ENCODE measurements at places on chromosomes 5 and 9.

DNA sequence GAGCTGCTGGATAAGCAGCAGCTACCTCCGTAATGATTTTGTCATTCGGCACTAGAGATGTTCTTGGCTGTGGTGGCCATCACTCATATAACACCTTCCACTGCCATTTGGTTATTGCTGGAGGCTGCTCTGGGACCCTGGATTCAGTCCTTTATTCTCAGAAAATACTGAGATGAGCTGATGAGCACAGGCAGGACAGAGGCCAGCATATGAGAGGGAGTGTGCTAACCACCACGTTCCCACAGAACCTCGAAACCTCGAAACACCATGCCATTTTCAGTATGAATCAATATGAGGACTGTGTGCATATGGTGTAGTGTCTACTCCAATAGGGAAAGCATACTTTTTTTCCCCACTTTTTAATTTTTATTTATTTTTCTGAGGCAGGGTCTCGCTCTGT lies 56.6 kb downstream of the ADAM19 start:
- DNase-seq, result no peak
- no peaks in the 10 kb centered on the region for H3K36me3 ChIP-seq
- no peak overlapping the region for H3K4me3 ChIP-seq
- no peak overlapping the region for H3K27ac ChIP-seq
- peaks cover 5% of the 10 kb centered on the region for H3K4me1 ChIP-seq

GRCh38 chr5:150263801-150264621 lies 25.6 kb downstream of the CAMK2A start:
- H3K27me3 ChIP-seq, result no peaks in the 10 kb centered on the region
- peaks cover 21% of the 10 kb centered on the region for H3K4me1 ChIP-seq
- H3K4me3 ChIP-seq, result no peak overlapping the region
- no peak overlapping the region for H3K27ac ChIP-seq
- DNase-seq, result no peak
- H3K36me3 ChIP-seq, result no peaks in the 10 kb centered on the region

DNA sequence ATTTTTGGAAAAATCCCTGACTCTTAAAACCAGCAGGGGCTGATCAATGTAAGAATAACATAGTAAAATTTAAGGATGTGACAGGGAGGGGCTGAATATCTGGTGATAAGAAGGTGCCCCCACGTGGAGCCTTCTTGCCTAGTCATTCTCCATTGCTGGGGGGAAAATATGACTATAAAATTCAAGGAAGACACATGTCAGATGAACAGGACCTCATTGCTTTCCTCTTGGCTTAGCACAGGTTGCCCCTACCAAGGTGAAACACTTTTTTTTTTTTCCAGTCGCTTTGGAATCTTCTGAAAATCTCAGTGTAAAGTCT lies 310.9 kb downstream of the EFNA5 start:
- H3K36me3 ChIP-seq, result no peaks in the 10 kb centered on the region
- no peak overlapping the region for H3K27ac ChIP-seq
- H3K4me3 ChIP-seq, result no peak overlapping the region
- no peaks in the 10 kb centered on the region for H3K27me3 ChIP-seq
- no peaks in the 10 kb centered on the region for H3K4me1 ChIP-seq

DNA sequence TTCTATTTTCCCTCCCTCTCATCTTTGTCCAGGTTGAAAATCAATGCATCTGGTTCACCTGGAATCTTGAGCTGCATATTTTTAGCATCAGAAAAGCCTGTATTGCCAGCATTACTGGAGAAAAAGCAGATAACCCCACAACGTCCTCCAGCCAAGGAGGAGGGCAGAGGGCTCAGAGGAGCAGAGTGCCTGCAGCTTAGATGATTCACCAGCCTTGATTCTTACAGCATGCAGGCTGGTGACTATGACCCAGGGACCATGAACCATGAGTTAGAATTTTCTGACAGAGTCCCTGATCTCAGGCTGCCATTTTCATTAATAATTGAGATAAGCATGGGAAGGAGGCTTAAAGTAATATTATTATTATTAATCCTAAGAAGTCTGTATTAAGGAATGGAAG lies 278.2 kb downstream of the BRINP1 start:
- H3K4me1 ChIP-seq, result no peaks in the 10 kb centered on the region
- no peak for DNase-seq

DNA sequence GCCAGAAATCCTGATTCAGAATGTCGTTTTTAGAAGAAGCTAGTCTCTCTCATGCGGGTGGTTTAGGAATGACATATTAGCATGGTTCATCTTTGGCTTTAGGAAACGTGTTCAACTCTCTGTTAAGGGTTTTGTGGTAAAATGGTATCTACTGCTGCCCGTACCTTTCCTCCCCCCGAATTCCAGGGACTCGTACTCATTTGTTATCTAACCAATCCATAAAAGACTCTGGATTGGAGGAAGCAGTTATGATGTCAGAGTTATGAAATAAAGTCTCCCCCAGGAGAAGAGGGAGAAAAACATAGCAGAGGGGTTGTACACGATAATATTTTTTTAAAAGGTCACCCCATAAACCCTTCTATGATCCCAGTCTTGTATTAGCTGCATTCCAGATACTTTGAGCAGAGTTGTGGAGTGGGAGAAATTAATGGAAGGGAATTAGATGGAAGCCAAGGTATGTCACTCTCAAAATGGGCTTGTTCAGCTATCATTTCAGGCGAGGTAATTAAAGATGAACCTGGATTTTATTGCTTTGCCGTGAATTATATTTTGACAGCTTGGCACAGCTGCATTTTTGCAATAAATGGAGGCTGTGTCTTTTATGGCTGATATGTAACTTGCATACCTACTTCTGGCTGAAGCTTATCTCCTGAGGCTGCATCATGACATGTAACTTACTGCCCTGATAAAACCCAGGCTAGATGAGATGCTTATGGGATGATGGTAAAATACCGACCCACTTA lies 31.3 kb downstream of the RAI14 start:
- H3K27ac ChIP-seq, result no peak overlapping the region
- H3K36me3 ChIP-seq, result no peaks in the 10 kb centered on the region
- H3K27me3 ChIP-seq, result no peaks in the 10 kb centered on the region
- no peak overlapping the region for H3K4me3 ChIP-seq
- no peak for DNase-seq

- peak overlapping the region; percentile 76 for H3K27ac ChIP-seq
- no peaks in the 10 kb centered on the region for H3K27me3 ChIP-seq
- H3K4me3 ChIP-seq, result peak overlapping the region; percentile 85
- no peaks in the 10 kb centered on the region for H3K36me3 ChIP-seq
- H3K4me1 ChIP-seq, result peaks cover 2% of the 10 kb centered on the region
These were observed 1.5 kb upstream of the ANKHD1 start for GRCh38 chr5:140399979-140400729.

DNA sequence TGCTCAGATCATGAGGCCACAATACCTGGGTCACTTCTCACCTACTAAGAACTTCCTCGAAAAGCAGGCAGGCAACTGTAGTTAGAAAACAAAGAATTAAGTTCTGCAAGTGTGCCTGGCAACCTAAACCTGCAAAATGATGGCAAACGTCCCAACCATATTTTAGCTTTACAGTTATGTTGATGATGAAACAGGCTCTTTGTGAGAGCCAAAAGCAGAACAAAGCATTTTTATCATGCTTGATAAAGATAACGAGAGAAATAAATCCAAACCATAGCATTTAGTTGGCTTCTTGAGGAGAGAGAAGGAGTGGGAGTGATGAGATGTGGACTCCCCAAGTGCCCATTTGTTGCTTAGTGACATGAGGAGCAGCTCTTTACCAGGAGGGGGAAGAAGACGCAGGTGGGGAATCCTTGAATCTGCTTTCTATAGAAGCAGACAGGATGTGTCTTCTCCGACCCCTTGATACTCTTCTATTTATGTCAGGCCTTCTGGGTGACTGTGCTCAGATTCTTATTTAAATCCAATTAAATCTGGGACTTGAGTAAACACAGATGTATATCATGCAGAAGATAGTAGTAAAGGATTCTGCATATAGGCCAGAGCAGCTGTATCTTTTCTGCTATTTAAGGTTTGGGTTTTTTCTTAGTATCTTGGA lies 221.2 kb downstream of the TMEM167A start:
- H3K36me3 ChIP-seq, result no peaks in the 10 kb centered on the region
- no peaks in the 10 kb centered on the region for H3K27me3 ChIP-seq
- H3K4me3 ChIP-seq, result no peak overlapping the region

GRCh38 chr5:123124126-123124858 lies 35.3 kb downstream of the PRDM6 start:
- no peak overlapping the region for H3K27ac ChIP-seq
- no peaks in the 10 kb centered on the region for H3K27me3 ChIP-seq
- no peaks in the 10 kb centered on the region for H3K36me3 ChIP-seq
- H3K4me3 ChIP-seq, result no peak overlapping the region

- peaks cover 12% of the 10 kb centered on the region for H3K4me1 ChIP-seq
- H3K27me3 ChIP-seq, result no peaks in the 10 kb centered on the region
- H3K27ac ChIP-seq, result no peak overlapping the region
- no peaks in the 10 kb centered on the region for H3K36me3 ChIP-seq
- DNase-seq, result no peak
These were observed 5.0 kb upstream of the PTPDC1 start for GRCh38 chr9:94079236-94079635.

DNA sequence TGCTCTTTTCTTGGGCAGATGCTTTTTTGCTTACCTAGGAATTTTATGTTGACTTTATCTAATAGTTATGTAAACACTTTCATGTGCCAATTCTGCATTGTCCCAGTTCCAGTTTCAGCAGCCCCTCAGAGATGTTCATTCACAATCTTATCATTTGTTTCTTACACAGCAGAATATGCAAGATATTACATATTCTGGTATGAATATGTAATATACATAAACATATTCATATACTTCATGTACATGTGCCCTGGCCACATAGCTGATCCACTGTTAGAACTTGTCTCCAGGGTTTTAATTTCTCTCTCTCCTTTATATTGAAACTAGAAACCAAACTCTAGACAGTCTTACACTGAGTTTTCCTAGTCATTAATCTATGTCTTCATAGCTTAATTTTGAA lies 90.2 kb upstream of the PARP8 start:
- H3K4me1 ChIP-seq, result peaks cover 2% of the 10 kb centered on the region
- no peak overlapping the region for H3K4me3 ChIP-seq
- no peaks in the 10 kb centered on the region for H3K36me3 ChIP-seq
- H3K27ac ChIP-seq, result no peak overlapping the region
- no peak for DNase-seq
- no peaks in the 10 kb centered on the region for H3K27me3 ChIP-seq

GRCh38 chr5:152813526-152813925 lies 408.4 kb upstream of the NMUR2 start:
- H3K4me3 ChIP-seq, result no peak overlapping the region
- H3K27ac ChIP-seq, result no peak overlapping the region
- H3K36me3 ChIP-seq, result no peaks in the 10 kb centered on the region
- no peaks in the 10 kb centered on the region for H3K4me1 ChIP-seq

- no peak overlapping the region for H3K4me3 ChIP-seq
- DNase-seq, result no peak
- no peaks in the 10 kb centered on the region for H3K27me3 ChIP-seq
These were observed 39.3 kb downstream of the DUSP1 start for GRCh38 chr5:172731680-172732074.

DNA sequence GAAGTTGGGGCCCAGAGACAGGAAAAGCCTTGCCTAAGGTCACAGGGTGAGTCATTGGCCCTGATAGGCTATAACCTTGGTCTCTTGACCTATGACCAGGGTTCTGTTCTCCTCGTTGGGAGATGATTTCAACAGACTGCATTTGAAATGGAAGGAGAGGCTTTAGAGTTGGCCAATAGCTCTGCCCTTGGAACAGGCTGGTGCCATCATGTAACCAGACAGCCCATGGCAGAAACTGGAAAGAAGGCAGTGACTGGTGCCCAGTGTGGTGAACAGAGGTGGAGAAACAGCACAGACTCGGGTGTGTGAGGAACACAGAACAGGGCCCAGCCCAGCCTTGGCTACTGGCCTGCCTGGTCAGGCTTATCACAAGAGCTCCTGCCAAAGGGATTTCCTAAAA lies 109.8 kb upstream of the SLC25A48 start:
- no peak overlapping the region for H3K27ac ChIP-seq
- no peaks in the 10 kb centered on the region for H3K27me3 ChIP-seq
- no peak overlapping the region for H3K4me3 ChIP-seq
- H3K4me1 ChIP-seq, result peaks cover 3% of the 10 kb centered on the region

DNA sequence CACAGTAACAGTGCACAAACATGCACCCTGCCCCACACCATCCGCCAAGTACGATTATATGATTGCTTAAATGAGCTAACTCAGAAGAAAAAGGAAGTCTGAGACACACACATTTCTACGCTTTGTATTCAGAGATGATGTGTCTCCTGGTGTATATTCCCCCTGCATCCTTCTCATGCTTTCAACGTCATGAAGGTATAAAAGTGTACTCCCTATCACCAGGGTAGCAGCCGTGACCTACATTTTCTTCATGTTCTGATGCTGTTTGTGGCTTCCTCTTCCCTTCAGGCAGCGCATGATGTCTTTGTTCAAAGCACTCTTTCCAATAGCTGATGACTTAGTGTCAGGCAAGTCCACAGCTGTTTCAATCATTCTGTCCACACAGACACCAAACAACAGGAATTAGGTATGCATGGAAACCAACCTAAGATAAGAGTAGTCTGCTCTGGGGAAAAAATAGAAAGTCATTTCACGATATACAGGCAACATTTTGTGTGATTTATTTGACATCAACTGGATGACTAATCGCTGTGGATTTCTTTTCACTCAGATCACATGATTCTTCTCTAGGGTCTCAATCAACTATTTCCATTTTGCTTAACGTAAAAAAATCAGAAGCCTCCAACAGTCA lies 269.4 kb upstream of the PTGER4 start:
- H3K27me3 ChIP-seq, result no peaks in the 10 kb centered on the region
- H3K36me3 ChIP-seq, result no peaks in the 10 kb centered on the region
- no peaks in the 10 kb centered on the region for H3K4me1 ChIP-seq
- no peak overlapping the region for H3K27ac ChIP-seq

- H3K36me3 ChIP-seq, result no peaks in the 10 kb centered on the region
- DNase-seq, result no peak
- H3K27me3 ChIP-seq, result no peaks in the 10 kb centered on the region
These were observed 132.7 kb downstream of the ANXA1 start for GRCh38 chr9:73284377-73284776.

- no peaks in the 10 kb centered on the region for H3K27me3 ChIP-seq
- no peak overlapping the region for H3K27ac ChIP-seq
- no peaks in the 10 kb centered on the region for H3K36me3 ChIP-seq
- peaks cover 7% of the 10 kb centered on the region for H3K4me1 ChIP-seq
- H3K4me3 ChIP-seq, result no peak overlapping the region
These were observed 226.6 kb downstream of the EBF1 start for GRCh38 chr5:158873104-158873503.

GRCh38 chr5:42572313-42572712 lies 149.1 kb downstream of the GHR start:
- H3K4me3 ChIP-seq, result no peak overlapping the region
- no peaks in the 10 kb centered on the region for H3K36me3 ChIP-seq
- no peak for DNase-seq
- no peaks in the 10 kb centered on the region for H3K27me3 ChIP-seq
- H3K27ac ChIP-seq, result no peak overlapping the region

GRCh38 chr5:6644794-6645241 lies 11.6 kb downstream of the SRD5A1 start:
- no peaks in the 10 kb centered on the region for H3K4me1 ChIP-seq
- H3K4me3 ChIP-seq, result no peak overlapping the region
- H3K27me3 ChIP-seq, result no peaks in the 10 kb centered on the region
- H3K27ac ChIP-seq, result no peak overlapping the region
- H3K36me3 ChIP-seq, result peaks cover 3% of the 10 kb centered on the region

GRCh38 chr5:61623401-61624069 lies 291.5 kb downstream of the ZSWIM6 start:
- no peaks in the 10 kb centered on the region for H3K36me3 ChIP-seq
- H3K4me1 ChIP-seq, result peaks cover 27% of the 10 kb centered on the region
- no peak overlapping the region for H3K4me3 ChIP-seq
- DNase-seq, result peak; percentile 26
